ENCODE measurements at places on chromosomes 5 and 9.
A peak's percentile ranks its signal among the peaks of the same experiment; 100 is the strongest.

- no peak for DNase-seq
These were observed 17.5 kb upstream of the CCDC192 start for GRCh38 chr5:127685662-127686061.

DNA sequence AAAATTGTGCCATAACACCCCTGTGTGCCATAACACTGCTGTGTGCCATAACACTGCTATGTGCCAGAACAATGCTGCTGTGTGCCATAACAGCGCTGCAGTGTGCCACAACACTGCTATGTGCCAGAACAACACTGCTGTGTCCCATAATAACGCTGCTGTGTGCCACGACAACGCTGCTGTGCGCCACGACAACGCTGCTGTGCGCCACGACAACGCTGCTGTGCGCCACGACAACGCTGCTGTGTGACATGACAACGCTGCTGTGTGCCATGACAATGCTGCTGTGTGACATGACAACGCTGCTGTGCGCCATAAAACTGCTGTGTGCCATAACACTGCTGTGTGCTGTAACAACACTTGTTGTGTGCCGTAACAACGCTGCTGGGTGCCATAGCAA is 25.9 kb downstream of the CFAP90 start:
- DNase-seq = no peak

DNA sequence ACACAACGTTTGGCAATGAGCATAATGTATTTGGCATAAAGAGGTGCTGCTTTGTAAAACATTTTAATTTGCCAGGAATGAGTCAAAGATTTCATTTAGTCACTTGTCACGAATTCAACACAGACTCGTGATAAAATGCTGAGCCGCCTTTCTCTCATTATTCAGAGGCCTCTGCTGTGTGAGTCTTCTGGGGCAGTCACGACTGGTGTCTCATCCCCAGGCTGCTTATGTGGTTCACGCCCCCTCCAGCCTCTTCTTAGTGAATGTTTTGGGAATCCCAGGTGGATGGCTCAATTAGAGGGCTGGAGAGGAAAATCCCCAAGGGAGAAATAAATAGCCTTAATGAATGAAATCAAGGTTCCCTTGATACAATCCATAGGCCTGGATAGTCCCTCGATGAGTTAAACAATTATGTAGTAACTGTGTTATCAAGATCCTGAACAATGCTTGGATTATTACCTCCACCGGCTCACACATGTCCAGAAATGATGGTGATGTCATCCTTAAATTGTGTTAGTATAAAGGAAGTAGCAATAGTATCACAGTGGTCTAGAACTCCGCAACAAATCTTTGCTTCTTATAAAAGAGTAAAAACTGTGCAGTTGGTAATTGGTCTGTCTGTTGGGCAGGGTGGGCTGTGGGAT is 192.1 kb upstream of the ADAMTS16 start:
- no peak for DNase-seq

- DNase-seq = no peak
These were observed at the start of gene DOK3 for GRCh38 chr5:177509381-177509951. TSS of gene DOK3 (minus strand) at chr5:177509826. CDS start at chr5:177509540, 286 bp downstream.

DNA sequence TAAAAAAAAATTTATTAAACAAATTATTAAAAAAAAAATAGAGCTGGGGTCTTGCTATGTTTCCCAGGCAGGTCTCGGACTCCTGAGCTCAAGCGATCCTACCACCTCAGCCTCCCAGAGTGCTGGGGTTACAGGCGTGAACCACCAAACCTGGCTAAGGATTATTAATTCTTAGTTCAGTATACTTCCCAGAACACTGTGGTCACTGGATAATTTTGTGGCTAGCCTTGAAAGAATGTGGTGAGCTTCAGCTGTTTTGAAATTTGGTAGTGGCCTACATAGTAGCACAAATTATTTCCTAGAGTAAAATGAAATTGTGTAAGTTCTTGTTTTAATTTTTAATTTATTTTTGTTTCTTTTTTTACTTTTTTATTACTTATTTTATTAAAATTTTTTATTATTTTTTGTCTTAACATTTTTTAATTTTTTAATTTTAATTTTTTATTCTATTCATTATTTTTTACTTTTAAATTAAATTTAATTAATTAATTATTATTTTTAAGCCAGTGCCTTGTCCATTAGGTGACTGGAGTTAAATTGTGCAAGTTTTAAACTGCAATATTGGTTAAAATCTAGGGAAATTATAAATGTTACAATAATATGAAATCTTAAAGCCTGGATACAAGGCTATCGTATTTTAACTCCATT is 23.0 kb downstream of the ARRDC3 start:
- no peak for DNase-seq

DNA sequence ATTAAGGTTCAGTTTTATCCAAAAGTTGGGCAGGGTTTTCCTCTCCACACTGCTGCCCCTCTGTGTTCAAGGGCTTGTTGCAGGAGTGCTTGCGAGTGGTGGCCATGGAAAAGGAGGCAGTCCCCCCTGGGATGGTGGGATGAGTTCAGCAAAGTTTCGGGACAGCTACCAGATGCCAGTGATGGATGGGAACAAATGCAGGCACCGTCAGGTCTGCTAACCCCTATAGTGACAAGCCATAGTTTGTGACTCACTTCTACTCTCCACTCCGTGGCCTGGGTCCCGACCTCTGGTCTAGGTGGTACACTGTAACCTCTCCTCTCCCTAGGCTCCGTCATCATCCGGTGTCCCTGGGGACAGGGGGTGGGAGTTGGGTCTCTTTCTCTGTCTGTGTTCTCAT is 3.8 kb upstream of the RNF14 start:
- no peak for DNase-seq

DNA sequence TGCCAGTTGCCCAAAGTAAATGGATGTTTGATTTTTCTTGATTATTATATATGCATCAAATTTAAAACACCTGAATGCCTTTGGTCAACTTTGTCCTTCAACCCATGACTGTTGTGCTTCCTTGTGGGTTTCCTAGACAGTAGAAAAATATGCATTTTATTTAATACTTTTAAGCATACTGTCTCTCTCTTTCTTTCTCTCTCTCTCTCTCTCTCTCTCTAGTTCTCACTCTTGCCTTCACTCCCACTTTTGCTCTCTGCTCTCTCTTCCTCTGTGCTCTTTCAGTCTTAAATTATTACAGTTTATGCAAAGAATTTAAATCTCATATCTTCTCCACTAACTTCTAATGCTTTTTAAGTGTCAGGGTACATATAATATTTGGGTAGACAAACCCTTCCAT is 173.0 kb downstream of the PARP8 start:
- no peak for DNase-seq

GRCh38 chr9:120344230-120344629 is 235.7 kb downstream of the CDK5RAP2 start:
- peak; percentile 67 for DNase-seq

DNA sequence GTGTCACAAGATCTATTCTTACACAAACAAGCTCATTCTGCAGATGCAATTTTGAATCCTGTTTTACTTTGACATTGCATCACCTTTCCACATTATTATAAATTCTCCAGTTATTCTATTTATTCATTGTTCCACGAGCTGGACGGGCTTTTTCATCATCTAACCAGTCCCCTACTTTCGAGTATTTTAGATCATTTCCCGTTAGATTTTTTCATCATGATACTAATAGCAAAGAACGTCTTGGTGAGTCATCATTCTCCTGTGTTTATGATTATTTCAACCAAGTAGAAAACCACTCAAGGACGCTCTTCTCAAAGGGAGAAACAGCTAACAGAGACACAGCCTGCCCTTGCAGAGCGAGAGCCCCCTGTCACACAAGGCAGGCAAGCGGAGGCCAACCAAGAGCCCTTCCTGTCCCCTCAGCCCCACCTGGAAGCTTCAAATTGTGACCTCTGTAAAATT is 15.1 kb downstream of the BBLN start:
- no peak for DNase-seq

GRCh38 chr9:76530458-76531110 is 71.6 kb downstream of the GCNT1 start:
- no peak for DNase-seq

GRCh38 chr9:110799396-110799795 is 130.8 kb downstream of the MUSK start:
- DNase-seq = peak; percentile 28

DNA sequence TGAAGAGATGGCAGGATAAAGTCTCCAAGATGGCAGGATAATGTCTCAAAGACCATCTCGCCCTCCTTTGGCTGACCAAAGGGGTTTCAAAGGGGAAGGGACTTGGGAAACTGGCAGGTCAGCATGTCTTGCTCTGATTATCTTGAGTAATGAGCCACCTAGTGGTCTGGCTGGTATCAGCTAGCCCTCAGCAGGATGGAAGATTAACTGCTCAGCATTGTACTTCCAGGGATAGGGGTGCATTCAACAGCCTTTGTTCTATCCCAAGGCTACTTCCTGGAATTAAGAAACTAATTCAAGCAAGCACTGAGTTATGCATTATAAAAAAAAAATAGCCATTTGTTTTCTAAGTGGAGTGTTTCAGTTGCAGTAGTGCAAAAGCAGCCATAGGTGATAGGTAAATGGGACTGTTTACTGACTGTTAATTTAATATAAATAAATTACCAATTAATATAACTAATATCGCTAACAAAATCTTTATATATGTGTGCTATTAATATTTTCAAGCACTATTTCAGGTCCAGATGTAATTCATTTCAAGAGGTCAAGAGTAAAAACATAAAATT is 555.5 kb downstream of the CDH9 start:
- no peak for DNase-seq

- DNase-seq = no peak
These were observed 689.6 kb downstream of the TAF11L14 start for GRCh38 chr5:18323891-18324290.

DNA sequence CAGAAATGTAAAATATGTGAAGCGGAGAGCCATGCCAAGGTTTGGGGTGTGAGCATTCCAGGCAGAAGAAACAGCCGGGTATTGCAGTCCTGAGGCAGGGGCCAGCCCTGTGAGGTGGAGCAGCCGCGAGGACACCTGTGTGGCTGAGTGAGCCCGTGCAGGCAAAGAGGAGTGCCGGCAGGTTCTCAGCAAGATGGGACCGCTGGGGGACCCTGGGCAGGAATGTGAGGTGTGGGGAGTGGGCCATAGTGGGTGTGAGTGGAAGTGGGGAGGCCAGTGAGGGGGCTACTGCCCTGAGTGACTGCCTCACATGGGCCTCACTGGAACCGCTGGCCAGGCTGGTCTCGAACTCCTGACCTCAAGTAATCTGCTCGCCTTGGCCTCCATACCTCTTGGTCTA is 8.1 kb upstream of the PRR7 start:
- DNase-seq = no peak

- peak; percentile 74 for DNase-seq
These were observed 158.1 kb downstream of the NPR3 start for GRCh38 chr5:32869216-32869615.

GRCh38 chr5:1975898-1976765 is 93.4 kb upstream of the IRX4 start:
- no peak for DNase-seq

DNA sequence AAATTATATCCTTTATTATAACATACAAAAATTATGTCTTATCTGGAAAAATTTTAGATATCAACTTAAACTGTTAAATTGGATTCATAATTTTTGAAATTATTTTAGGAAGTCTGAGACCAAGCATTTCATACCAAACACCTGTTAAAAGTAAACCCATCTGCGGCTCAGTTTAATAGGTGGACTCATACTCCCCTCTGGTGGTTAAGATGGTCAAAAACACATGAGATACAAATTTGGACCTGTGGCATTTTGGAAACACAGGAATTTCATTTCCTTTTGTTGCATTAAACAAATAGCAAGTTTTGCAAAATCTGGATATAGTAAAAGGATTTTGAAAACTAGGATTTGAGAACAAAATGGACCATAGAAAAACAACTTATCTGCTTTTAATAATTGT is 53.7 kb downstream of the RGMB start:
- peak; percentile 42 for DNase-seq

- DNase-seq = no peak
These were observed 381.4 kb upstream of the RGMB start for GRCh38 chr5:98391921-98392625.

DNA sequence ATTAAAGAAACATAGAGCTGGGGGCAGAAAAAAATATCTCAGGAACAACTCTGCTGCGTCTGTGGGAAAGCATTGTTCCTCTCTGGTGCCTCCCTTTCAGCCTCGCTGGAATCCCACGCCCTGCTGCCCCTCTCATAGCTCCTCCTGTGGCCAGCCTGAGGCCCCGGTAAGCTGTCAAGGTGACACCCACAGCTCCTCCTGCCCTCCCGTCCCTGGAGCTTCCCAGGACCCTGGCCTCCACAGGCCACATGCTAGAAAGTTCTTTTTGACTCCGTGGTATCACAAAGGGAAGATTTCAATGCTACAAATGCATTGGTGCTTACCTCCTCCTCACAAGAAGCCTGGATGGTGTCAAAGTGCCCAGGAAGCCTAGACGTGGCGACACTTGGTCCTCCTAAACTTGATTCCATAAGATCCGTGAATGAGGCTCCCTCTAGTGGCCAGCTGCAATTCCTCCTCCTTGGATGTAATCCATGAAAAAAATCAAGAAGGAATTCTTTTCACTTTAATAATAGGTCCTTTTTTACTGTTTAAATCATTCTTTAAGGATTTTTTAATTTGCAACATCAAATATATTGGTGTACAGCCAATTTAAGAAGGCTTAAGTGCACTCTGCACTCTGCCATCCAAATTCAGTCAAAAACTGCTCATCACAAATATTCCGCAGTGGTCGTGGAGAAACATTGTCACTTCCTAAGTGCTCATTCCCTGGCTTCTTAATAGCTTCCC is 104.9 kb downstream of the CFAP90 start:
- peak; percentile 24 for DNase-seq

GRCh38 chr9:69093471-69094103 is 58.0 kb downstream of the FXN start:
- DNase-seq = no peak

GRCh38 chr5:170183816-170184687 is 48.7 kb upstream of the C5orf58 start:
- DNase-seq = peak; percentile 14

DNA sequence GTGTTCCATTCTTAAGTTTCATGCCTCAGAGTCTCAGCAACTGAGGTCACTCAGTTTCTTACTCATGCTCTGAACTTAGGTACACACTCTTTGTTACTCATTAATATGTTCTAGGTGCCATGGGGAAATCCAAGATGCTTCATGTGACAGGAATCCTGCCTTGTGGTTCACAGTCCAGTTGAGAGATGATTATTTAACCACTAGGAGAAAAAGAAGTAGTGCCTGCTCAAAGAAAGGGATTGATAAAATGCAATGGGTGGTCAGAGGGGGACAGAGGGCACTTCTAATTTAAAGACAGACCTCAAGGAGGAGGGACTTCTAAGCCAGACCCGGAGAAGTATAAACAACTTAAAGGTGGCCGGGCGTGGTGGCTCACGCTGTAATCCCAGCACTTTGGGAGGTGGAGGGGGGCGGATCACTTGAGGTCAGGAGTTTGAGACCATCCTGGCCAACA is 69.0 kb downstream of the UGCG start:
- DNase-seq = peak; percentile 82

GRCh38 chr9:135961811-135962695 is 880 bp upstream of the UBAC1 start:
- DNase-seq = no peak

- no peak for DNase-seq
These were observed 46.9 kb upstream of the SYNPO start for GRCh38 chr5:150593593-150593992.

All from fibroblast of skin of left quadriceps (primary cell).